ENCODE measurements at places on chromosomes 4 and X. TPM values are rescaled to one million over a fixed set of nuclear protein-coding genes. Genes with fewer than 3 reads are reported as not detected.

Gene BTC
- total RNA-seq: not detected

Gene ARHGEF38
- not detected for total RNA-seq

Gene SORCS2
- not detected for total RNA-seq

Gene UGT2B15
- total RNA-seq: not detected

Gene MSX1
- total RNA-seq: not detected

Gene ALB
- not detected for total RNA-seq

Gene FAM53A
- 0.89 TPM for total RNA-seq

Gene MAP3K15
- total RNA-seq: not detected

Gene CNKSR2
- 9.8 TPM for total RNA-seq

Gene SLITRK4
- not detected for total RNA-seq

Gene TNMD
- total RNA-seq: not detected

Gene ARX
- total RNA-seq: not detected

Gene ZFP92
- total RNA-seq: 0.44 TPM

Gene COL4A6
- total RNA-seq: not detected

Gene ESX1
- not detected for total RNA-seq

Data from CD4-positive, alpha-beta memory T cell (primary cell).